ENCODE measurements at places on chromosomes 6 and 20.

DNA sequence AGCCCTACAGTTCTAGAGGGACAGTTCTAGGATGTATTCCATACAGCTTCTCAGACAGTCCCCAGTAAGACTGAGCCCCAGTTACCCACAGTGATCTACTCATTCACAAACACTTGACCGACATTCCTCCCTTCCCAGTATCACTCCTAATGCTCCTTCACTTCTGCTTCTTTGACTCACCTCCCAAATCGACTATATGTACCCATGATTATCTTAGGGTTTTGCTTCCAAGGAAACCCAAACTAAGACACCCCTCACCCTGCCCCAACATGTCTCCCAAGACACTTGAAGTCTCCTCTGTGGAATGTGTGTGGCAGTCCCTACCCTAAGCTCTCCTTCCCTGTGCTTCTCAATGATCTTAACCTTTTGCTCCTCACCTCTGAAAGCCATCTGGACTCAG is 23.6 kb upstream of the TGM6 start:
- DNase-seq = no peak

DNA sequence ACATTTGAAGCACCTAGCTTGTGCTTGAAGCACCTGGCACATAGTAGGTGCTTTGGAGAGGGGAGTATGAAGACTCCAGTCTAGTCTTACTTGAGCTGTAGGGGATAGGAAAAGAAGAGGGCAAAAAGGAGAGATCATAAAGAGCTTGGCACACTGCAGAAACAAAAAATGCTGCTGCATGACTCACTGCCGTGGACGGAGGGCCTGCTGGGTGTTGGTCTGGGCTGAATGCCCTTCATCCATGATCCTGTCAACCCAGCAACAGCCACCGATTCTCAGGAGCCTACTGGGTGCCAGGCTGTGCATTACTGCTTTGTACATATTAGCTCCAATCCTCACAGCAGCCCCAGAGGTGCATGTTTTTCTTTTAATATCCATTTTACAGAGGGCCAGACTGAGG is 6.0 kb downstream of the PDYN start:
- DNase-seq = no peak

GRCh38 chr6:38782616-38783015 is 67.5 kb downstream of the DNAH8 start:
- no peak for DNase-seq

- no peak for DNase-seq
Observed at GRCh38 chr6:129835691-129836090, 25.4 kb downstream of the TMEM244 start.

GRCh38 chr6:19599796-19600464 is 237.2 kb upstream of the ID4 start:
- no peak for DNase-seq

DNA sequence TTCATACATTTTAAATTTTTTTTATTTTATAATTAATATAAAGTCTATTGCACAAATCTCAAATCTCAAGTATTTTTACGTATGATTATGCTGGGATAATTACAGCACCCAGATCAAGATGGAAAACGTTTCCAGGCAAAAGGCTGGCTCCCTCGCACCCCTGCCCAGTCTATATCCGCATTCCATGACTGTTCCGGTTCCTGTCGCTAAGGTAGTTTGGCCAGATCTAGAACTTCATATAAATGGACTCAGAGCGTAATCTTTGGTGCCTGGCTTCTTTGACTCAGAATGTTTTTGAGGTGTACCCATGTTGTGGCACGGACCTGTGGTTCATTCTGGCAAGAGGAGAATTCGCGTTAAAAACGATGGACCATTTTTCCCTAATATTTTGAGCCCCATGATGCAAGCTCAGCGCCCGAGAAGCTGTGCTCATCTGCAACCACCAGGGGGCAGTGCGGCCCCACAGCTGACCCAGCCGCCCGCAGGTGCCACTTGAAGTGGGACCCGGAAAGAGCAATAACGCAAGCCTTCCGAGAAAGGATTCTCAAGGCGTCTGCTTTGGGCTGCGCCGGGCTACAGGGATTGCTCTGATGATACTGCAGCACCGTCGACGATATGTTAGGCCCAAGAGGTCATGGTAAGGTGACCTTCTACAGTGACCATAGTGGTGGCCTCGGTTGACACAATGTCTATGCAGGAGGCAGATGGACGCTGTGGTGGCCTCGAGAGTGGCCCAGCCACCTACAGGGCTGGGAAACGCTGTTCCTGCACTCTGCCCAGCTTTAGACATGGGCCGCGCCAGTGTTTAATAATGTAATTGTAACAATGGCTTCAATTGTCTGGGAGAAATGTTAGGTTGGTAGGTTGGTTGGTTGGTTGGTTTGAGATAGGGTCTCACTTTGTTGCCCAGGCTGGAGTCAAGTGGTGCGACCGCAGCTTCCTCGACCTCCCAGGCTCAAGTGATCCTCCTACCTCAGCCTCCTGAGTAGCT is 160.1 kb downstream of the ZMYND8 start:
- peak; percentile 37 for DNase-seq

GRCh38 chr6:45687570-45687969 is 309.8 kb upstream of the SUPT3H start:
- no peak for DNase-seq

DNA sequence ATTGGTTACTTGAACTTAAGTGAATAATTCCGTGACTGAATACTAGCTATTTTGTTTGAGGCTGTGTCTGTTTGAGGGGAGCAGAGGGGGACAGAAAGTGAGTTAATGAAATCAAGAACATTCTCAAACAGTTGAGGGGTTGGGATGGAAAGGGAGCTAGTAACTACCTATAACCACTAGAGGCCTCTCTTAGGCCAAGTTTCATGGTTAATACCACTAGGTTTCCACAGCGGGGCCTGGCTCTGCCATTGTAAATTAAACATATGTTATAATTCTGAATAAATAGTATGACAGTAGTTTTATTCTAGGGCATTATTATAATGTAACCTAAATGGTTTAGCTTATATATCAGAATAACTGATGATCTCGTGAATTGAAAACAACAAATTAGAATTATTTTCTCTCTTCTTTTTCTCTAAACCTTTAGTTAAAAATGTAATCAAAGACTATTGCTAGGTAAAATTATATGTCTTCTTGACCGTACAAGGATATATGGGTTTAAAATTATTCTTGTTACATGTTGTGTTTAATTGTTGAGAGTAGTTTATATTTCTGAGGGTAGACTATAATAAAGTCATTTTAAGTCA is 108.1 kb downstream of the BCKDHB start:
- DNase-seq = peak; percentile 60

DNA sequence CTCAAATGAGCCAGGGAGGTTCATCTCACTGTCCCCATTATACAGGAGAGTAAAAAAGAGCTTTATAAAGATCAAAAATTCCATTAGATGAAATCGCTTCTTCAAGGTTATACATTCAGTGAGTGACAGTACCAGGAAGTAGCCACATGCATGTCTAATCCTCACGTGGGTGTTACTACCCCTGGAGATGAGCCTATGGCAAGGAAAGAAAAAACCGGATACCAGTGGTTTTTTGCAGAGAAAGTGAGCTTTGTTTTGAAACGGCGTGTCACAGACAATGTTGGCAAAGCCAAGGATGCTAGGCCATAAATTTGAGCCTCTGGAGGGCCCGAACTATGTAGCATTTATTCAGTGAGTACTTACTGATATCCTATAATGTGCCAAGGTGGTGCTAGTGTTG is 215.0 kb upstream of the RIN2 start:
- DNase-seq = no peak

DNA sequence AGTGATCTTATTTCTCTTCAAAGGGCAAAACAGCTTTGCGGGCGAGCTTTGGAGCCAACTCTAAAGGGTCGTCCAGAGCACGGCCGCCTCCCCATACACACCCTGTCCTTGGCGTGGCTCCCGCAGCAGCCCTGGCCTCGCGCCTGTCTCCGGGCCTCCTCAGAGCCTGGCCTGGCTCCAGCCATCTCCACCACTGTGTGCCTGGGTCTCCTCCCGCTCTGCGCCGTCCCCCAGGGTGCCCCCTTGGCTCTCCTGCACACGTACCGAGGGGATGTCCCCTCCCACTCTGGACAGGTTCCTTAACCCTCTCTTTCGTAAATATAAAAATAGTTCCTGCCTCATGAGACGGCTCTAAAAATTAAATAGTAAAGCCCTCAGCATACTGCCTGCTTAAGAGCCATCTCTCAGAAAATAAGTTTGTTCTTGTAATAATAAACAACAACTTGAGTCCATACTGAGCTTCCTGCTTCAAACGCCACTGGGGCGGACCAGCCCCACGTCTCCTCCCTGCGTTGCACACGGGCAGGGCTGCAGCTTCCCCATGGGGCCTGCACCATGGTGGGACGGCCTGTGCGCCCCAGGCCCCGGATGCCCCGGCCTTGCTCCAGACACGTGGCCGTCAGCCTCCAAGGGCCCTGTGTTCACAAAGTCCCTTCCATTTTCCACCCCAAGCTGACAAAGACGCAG is 226.2 kb downstream of the TTLL2 start:
- DNase-seq = no peak

DNA sequence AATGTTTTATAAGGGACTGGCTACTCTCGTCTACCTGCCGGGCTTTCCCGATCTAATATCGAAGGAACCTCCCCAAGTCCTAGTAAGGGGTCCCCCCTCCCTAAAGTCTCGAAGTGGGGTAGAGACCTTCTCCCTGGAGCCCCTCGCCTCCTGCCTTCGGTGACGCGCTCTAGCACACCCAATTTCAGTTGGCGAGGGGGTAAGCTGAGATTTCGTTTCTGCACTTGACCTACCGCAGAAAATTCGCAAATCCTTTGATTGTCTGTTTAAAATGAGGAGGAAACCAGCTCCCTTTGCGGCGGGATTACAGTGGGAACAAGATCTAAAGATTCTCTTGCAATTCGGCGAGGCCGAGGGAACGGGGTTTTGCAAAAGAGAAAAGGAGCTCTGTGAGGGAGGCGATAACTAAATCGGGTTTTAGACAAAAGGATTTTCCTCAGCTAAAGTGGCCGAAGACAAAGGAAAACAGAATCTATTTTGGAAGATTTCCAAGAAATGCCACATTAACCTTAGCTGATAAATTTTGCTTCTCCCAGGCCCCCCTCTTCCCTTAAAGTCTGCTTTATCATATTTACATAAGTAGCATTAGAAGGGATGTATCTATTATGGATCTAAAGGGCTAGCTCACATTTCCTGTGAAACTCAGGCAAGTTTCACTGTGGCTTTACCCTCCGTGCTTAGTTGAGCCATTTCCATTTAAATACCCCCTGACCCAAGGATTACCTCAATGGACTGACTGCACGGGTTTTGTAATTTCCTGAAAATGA is 8.4 kb downstream of the SIM1 start:
- DNase-seq = no peak

- DNase-seq = no peak
Observed at GRCh38 chr6:162681447-162681846, 46.1 kb downstream of the PRKN start.

GRCh38 chr6:139927742-139928305 is 553.4 kb upstream of the CITED2 start:
- no peak for DNase-seq

- no peak for DNase-seq
Observed at GRCh38 chr6:109297406-109298110, 84.7 kb downstream of the CD164 start.

DNA sequence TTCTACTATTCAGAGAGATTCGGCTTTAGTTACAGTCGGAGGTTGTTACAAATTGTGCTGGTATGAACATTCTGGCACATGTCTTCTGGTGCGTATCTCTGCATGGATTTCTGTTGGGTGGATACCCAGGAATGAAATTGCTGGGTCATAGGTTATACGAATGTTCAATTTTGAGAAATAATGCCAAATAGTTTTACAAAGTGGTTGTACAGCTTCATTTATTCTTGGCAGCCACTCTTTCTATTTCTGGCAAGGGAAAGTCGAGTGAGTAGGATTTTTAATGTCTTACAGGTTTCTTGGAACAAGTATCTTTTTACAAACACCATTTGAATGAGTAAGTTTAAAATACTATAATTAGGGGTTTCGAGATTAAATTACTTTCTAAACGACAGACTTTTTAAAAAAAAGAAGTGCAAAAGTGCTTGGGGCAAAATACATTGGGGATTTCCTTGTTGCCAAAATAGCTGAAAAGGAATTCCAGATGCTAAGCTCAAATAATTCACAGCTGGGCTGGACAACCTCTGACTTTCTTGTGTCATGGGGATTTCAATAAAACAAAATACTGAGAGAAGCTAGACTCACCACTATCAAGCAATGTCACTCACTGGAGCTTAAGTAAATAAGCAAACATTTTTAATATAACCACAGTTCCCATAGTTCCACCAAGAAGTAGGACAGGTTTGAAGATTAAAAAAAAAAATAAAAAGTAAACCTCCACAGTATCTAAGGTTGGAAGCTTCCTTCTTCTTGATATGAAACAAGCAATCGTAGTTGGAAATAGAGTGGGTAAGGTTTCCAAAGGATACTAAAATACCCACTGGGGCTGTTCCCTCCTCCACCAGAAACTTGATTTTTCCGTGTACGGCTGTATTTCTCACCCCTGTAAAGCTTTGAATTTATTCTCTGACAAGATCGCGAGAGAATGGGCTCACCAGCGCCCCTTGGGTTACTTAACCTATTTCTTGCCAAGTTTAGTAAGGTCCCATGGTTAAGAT is 21.6 kb upstream of the GFOD1 start:
- DNase-seq = no peak

DNA sequence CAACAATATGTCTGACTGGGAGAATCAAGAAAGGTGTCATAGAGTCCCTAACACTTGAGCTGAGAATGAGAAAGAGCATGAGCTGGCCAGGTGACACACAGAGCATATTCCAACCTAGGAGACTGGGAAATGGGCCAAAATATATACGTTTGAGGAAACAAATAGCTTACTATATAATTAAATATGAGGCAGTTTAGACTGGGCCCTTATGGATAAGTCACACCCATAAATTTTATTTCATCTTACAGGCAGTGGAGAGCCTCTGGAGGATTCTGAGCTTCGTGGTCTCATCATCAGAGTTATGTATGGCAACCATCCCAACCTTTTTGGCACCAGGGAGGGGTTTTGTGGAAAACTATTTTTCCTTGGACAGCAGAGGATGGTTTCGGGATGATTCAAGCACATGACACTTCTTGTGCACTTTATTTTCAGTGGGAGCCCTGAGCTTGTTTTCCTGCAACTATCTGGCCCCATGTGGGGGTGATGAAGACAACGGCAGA is 12.9 kb upstream of the NQO2 start:
- DNase-seq = no peak

GRCh38 chr6:53461041-53461656 is 83.8 kb downstream of the GCLC start:
- peak; percentile 87 for DNase-seq

- DNase-seq = peak; percentile 92
Observed at GRCh38 chr6:157535340-157536222, 154.6 kb downstream of the ZDHHC14 start.

GRCh38 chr6:63858691-63859090 is 223.1 kb downstream of the PHF3 start:
- DNase-seq = no peak
